OCI-LY7 (cell line): ENCODE measurements at places on chromosomes 2 and 18.

GRCh38 chr2:217466104-217466503, 536.7 kb downstream of the TNS1 start:
- DNase-seq, result no peak

GRCh38 chr2:146982393-146982846, 862.4 kb upstream of the ACVR2A start:
- DNase-seq, result no peak

GRCh38 chr2:209141142-209141541, 282.7 kb upstream of the MAP2 start:
- DNase-seq, result no peak

DNA sequence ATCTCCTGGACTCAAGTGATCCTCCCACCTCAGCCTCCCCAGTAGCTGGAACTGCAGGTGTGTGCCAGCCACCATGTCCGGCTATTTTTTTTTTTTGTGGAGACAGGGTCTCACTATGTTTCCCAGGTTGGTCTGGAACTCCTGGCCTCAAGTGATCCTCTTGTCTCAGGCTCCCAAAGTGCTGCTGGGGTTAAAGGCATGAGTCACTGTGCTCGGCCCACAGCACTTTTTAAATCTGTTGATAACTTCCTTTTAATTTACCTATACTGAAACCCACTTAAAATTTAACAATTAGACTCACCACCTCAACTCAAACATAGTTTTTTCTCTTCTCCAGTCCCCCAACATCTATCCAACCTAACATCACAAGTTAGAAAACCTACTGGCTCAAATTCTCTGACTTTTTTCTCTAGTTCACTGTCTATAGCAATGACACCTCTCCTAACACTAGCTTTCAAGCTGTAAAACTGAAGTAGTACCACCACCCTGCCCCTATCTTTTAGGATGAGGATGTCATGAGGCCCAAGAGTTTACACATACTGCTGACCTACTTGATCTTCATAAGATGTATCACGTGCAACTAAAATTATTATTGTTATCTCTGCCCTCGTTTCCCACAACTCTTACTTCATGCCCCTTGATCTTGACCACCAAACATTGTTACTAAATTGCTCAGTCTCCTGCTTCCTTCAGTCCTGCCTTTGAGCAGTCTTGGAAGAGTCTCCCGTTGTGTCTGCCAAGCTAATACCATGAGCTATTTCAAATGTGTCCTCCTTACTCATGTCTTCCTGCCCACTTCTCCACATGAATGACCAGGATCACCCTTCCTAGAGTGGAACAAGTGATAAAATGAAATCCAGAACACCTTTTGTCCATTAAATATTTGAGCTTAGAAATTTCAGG, 142.3 kb upstream of the ZFP36L2 start:
- no peak for DNase-seq

DNA sequence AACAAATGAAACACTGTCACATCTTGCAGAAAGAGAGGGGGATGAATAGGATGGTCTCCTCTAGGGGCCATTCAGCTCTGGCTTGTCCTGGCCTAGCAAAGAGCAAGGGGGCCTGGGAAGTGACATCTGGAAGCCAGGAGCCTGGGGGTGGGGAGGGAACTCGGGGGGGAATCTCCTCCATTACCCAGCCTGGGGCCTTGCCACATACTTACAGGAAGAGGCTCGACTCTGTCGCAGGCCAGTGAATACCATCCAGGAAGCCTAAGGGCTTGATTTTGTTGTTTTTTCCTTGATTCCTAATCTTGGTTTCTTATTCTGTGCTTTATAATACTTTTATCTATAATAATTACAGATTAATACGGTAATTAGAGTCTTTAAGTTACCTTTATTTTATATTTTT, 797.5 kb upstream of the ID2 start:
- DNase-seq, result no peak

DNA sequence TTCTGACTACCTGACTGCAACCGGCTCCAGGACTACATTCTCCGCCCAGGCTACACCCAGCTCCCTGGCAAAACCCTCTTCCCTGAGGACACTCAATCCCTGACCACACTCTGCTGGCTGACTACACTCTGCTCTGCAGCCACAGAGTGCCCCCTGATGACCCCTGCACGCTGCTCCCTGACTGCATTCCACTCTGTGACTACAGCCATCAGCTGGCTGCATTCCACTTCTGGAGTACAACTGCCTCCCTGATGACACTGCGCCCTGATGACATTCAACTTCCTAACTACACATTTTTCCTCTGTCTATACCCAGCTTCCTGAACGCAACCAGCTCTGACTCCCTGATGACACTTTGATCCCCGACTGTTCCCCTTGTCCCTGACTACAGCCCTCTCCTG, 71.3 kb upstream of the NRXN1 start:
- no peak for DNase-seq

- no peak for DNase-seq
Measured at GRCh38 chr2:123380370-123380935, 644.6 kb upstream of the CNTNAP5 start.

DNA sequence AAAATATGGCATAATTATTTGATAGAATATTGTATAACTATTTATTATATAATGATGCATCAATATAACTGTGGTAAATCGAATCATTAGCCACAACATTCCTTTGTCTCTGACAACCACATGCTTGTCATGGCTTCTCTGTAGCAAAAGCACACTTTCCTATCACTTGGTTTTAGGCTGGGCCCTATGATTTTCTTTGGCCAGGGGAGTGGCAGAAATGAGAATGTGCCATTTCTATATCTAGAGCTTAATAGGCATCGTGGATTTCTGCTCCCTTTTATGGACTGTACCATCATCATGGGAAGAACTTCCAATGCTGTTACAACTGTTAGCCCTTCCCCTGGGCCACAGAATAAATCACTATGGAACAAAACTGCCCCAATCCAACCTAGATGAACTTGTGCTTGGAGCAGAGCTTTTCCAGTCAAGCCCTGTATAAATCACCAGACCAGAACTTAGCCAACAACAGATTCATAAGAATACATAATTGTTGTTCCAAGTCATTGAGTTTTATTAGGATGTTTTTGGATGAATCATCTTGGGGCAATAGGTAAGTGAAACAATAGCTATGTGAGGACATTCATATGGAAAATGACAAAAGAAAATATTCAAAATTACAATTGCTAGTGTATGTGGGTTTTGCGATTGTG, 715.8 kb downstream of the ERBB4 start:
- no peak for DNase-seq

GRCh38 chr2:33123216-33123615, 176.5 kb downstream of the LTBP1 start:
- no peak for DNase-seq

DNA sequence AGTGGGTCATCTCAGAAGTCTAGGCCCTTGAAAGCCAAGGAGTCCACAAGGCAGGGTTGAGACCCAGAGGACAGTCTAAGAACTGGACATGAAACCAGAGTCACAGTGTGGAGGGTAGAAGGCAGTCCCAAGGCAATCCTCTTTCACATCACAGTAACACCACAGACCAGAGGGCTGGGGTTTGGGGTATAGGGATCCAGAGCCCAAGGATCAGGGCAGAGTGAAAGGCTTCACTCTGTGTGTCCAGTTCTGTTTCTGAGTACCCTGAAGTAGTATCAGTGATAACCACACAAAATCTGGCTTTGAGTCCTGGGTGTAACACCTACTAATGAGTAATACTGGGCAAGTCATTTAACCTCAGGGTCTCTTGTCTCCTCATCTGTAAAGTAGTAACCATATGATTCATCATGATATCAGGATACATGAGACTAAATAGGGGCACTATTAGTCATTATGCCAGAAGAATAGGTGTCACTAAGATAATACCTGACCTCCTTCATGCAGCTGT, 91.0 kb downstream of the ICA1L start:
- DNase-seq, result no peak

DNA sequence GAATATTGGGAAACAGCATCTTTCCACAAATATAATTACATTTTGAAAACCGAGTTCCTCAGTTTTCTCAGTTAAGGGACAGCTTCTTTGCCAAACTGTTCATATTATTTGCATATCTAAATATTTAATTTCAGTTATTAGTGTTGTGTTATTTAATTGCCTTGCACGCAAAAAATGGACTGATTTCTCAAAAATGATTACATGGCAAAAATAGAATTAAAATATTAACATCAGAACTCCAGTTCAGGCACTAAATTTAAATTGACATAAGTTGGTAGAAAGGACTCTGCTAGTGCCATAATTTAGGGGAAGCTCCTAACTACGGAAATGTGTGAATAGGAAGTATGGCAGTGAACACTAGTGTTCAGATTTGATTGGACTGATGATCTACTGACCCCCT, 209.6 kb downstream of the PARD3B start:
- DNase-seq, result no peak
